ENCODE measurements at places on chromosomes 2 and 18. TPM values are rescaled to one million over a fixed set of nuclear protein-coding genes. Genes with fewer than 3 reads are reported as not detected.

DNA sequence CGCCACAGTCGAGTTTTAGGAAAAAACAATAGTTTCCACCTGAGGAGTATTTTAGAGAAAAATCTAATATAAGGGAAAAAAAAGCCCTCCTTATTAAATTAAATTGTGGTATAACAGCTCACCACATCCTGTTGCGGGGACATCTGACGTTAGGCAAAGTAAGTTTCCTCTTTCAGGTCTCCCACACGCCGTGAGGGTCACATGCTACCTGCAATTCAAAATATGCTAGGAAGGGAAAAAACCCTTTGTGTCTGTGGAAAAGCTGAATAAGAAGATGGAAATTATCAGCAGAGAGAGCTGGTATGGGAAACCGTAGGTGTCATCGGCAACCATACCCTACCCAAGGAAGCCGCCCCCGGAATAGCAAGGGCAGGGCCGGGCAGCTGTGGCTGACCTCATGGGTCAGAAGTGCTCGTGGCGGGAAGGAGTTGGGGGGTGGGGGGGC, 128.0 kb downstream of the NFATC1 start:
- peak; percentile 0 for DNase-seq

Gene MARCO
- not detected for total RNA-seq

Gene HOXD9
- total RNA-seq = 0.56 TPM

- DNase-seq = no peak
Measured at GRCh38 chr2:168054657-168055056, 192.7 kb downstream of the STK39 start.

- DNase-seq = no peak
Measured at GRCh38 chr2:53476834-53477233, 290.8 kb upstream of the CHAC2 start.

GRCh38 chr2:212064318-212064717, 474.3 kb downstream of the ERBB4 start:
- no peak for DNase-seq

Gene MMADHC
- total RNA-seq = 86.0 TPM

Gene CAPN13
- 0.44 TPM for total RNA-seq

DNA sequence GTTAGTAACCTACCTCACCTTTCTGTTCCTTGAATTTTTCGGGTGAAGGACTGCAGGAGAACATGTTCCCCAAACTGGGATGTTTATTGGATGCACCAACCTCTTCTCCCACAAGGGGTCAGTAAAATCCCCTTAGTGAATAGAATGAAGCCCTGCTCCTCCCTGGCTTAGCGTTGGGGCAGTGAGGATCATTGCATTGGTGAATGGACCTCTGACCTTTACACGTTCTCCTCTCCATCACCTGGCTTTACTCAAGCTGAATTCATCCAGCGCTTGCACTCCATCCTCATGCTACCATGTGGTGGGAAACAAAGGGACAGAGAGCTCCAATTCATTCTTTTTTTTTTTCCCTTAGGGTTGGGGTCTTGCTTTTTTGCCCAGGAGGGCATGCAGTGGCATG, 157.2 kb downstream of the MIB1 start:
- DNase-seq = peak; percentile 72

Gene DNER
- total RNA-seq = 0.15 TPM

DNA sequence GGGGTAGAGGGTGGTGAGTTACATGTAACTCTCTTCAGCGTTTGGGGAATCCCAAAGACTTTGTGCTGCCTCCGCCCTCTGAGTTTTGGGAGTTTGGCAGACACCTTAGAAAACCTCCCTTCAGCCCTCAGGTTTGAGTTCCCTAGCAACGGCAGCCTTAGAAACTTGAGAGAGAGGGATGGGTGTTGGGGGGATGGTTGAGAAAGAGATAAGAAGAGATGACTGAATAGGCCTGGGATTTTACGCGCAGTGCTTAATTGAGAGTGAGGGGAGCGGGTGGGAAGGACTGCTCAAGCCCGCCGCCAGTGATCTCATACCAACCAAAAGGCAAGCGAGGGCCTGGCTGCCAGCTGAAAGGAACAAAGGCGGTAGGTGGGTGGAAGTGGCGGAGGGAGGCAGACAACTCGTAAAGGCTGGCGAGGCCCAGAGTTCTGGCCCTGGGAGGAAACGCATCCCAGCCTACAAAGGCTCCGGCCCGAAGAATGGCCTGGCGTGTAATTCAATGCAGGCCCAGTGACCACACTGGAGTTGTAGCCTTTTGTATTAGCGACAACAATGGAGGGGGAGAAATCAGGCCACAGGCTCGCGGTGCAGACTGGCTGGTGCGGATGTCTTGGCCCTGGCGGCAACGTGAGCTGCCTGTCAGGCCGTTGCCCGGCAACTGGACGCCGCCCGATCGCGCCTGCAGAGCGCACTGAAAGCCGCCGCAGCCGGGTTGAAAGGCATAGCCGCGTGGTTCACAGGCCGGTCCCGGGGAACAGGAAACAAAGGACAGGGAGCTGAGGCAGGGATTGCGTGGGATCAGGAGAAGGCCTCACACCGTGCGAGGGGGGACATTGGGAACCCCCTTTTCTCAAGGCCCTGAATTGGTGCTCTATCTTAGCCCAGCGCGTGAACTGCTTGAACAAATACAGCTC, 39.9 kb upstream of the DARS1 start:
- DNase-seq = peak; percentile 92

DNA sequence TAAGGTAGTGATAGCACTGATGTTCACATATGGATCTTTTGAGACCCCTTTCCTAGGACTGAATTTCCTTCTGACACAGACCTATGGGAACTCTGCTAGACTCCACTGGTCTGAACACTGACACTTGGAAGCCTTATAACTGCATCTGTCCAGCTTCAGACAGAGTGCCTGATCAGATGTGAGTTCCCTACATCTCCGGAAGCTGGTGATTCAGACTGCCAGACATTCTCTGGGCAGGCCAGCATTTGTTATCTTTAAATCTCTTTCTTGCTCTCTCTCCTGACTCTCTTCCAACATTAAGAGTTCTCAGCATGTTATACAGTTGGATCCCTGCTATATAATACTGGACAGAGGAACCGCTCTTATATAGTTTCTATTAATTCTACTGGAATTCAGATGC, 408.5 kb downstream of the ZEB2 start:
- DNase-seq = no peak

DNA sequence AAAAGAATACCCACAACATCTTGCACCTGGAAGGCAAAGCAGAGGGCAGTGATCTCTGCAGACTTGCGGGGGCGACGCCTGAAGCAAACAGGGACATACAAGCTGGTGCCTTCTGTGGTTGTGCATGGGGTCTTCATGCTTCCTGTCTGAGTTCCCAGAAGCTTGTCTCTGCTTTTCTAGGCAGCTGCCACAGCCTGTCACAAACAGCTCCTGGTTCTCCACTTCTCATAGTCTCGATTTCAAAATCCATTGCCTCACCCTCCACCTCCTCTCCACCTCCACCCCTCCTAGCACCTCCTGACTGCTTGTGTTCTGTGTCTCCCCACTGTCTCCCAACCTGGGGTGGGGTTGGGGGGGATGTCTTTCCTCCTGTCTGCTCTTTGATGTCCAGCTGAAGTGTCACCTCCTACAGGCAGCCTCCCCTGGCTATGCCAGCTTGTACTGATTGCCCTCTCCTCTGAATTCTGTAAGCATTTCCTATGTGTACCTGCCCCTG, 1.7 kb upstream of the PROC start:
- DNase-seq = no peak

GRCh38 chr2:60527762-60528161, 25.7 kb downstream of the BCL11A start:
- DNase-seq = no peak

Gene UGT1A4
- not detected for total RNA-seq

GRCh38 chr2:96546797-96547196, 10.2 kb downstream of the ARID5A start:
- DNase-seq = no peak

GRCh38 chr2:20048488-20049448, 2.7 kb downstream of the LAPTM4A start:
- no peak for DNase-seq

GRCh38 chr2:149152469-149152953, 114.0 kb downstream of the LYPD6B start:
- no peak for DNase-seq

DNA sequence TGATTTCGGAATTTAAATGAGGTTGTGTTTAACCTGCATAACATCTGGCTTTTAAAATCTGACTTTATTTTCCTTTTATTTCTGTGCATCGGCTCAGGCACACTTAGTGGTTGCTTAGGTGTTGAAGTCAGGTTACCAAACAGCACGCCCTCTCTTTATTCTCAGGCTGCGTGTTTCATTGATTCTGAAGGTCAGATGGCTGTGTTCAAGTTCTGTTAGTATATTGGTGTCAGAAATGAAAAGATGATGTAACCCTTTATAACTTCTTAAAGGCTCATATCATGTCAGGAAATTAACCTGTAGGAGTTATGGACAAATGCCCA, 246.5 kb downstream of the LDLRAD4 start:
- no peak for DNase-seq

- no peak for DNase-seq
Measured at GRCh38 chr2:144704709-144705095, 184.8 kb upstream of the ZEB2 start.

DNA sequence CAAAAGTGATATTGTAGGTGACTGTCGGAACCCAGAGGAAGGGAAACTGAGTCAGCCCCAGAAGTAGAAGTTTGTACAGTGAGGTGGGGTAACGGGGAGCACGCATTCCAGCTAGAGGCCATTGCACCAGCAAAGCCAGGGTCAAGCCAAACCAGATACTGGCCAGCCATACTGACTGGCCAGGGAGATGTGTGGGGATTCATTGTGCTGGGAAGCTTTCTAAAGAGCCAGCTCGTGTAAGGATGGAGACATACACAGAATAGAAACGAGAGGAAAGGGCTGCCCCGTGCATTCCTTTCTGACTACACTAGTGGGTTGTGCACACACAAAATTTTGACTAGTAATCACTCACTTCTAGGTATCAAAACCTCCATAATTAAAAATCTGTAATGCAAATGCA, 175.3 kb upstream of the PID1 start:
- DNase-seq = no peak

DNA sequence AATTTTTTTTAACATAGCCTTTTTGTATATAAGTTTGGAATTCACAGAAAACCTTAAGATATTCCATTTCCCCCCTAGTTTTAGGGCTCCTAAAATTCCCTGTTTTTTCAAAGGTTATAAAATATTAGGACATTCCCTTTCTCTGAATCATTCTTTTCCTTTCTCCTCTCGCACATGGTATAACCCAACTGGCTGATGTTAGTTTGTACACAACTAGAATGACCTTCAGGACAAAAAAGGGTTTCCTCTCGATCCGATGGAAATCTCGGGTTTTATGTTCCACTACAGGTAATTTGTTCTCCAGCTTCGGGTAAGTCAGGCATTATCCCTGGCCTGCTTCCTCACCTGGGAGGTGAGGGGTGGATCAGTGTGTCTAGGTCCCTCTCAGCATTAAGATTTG, 215.1 kb downstream of the LDLRAD4 start:
- no peak for DNase-seq

Gene MAPK4
- 0.21 TPM for total RNA-seq

- no peak for DNase-seq
Measured at GRCh38 chr2:102418421-102418961, 4.5 kb upstream of the IL18RAP start.
